ENCODE measurements at places on chromosomes 5 and 9. TPM values are rescaled to one million over a fixed set of nuclear protein-coding genes. Genes with fewer than 3 reads are reported as not detected.

GRCh38 chr9:117134826-117135500 is 279.9 kb downstream of the ASTN2 start:
- H3K4me3 ChIP-seq: no peak overlapping the region
- no peaks in the 10 kb centered on the region for H3K36me3 ChIP-seq
- H3K27ac ChIP-seq: no peak overlapping the region
- no peaks in the 10 kb centered on the region for H3K27me3 ChIP-seq

DNA sequence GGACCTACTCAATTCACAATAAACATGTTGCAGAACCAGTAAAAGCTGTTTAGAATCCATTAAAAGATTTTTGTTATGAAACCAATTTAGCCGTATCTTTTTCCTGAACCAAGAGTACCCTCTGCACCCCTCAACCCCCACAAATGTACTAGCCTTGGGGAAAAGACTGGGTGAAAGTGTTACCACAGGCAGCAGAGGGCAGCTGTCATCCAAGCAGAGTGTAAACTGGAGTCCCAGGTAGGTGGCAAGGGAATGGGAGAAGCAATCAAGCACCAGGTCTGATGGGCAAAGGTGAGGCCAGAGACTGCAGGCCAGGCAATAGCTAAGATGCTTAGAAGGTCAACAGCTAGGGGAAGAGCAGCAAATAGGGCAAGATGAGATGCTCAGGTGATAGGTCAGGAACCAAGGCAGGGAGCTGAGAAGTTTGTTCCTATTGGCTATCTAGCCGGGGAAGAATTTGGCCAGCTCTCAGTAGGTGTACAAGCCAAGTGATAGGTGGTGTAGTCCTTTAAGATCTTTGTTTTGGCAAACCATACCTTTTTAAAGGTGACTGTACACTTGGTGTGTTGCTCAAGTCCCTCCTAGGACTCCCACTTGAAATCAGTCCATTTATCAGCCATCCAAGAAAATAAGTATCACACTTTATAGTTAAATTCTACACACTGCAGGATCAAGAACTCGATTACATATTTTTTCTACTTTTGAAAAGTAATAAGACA is 77.8 kb upstream of the CCDC112 start:
- no peak overlapping the region for H3K27ac ChIP-seq
- no peak overlapping the region for H3K4me3 ChIP-seq
- H3K4me1 ChIP-seq: peaks cover 6% of the 10 kb centered on the region
- H3K27me3 ChIP-seq: peaks cover 4% of the 10 kb centered on the region
- no peak for DNase-seq
- H3K36me3 ChIP-seq: no peaks in the 10 kb centered on the region

- H3K36me3 ChIP-seq: no peaks in the 10 kb centered on the region
- DNase-seq: no peak
- H3K4me1 ChIP-seq: no peaks in the 10 kb centered on the region
- H3K27me3 ChIP-seq: peaks cover 3% of the 10 kb centered on the region
Observed at GRCh38 chr5:33336891-33337636, 103.7 kb upstream of the TARS1 start.

- H3K4me3 ChIP-seq: no peak overlapping the region
- no peak for DNase-seq
- peaks cover 49% of the 10 kb centered on the region for H3K27me3 ChIP-seq
- H3K27ac ChIP-seq: no peak overlapping the region
Observed at GRCh38 chr5:138243794-138244193, 30.6 kb downstream of the GFRA3 start.

Gene GOLM1
- 1.9 TPM for total RNA-seq

DNA sequence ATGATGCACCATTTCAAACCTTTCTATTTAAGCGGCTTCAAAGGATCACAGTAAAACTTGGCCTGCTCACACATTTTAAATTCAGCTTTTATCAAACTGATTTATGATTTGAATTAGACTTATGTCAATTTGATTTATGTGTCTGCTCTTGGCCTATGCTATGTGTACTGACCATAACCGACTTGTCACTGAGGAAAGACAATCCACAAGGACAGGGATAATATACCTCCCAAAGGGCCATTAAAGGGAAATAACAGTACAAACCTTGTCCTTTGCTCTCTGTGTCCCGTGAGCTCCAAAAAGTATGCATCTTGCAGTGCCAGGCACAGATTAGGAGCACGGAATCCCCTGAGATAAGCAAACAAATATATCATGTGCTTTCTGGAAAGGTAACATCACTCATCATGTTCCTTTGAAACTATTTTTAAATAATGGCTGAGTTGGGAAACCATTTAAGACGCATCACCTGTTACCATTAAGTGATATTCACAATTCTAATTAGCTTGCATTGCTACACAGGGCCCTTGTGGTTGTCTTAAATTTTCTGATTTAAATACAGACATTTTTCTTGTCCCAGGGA is 31.9 kb upstream of the FTMT start:
- no peaks in the 10 kb centered on the region for H3K4me1 ChIP-seq
- no peak overlapping the region for H3K27ac ChIP-seq
- H3K27me3 ChIP-seq: no peaks in the 10 kb centered on the region
- DNase-seq: no peak
- no peaks in the 10 kb centered on the region for H3K36me3 ChIP-seq

GRCh38 chr9:4839470-4839912 is 46.7 kb downstream of the RCL1 start:
- peaks cover 28% of the 10 kb centered on the region for H3K36me3 ChIP-seq
- no peak for DNase-seq
- no peak overlapping the region for H3K4me3 ChIP-seq
- peaks cover 9% of the 10 kb centered on the region for H3K4me1 ChIP-seq

DNA sequence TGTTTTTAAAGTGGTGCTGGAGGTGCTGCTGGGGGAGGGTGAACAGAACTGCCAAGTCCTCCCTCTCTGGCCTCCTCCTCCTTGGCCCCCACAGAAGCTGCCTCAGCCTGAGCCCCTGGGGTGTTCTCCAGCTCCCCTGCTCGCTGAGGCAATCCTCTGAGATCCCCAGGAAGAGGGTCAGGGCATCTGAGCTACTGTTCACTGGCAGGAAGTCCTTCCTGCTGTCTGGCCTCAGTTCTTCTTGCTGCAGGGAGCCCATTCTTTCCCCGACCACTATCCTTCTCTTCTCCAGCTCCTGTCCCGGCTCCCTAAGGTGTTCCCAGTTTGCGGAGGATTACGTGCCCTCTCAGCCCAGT is 9.7 kb downstream of the CNTFR start:
- DNase-seq: no peak
- no peaks in the 10 kb centered on the region for H3K36me3 ChIP-seq
- no peak overlapping the region for H3K4me3 ChIP-seq
- peaks cover 61% of the 10 kb centered on the region for H3K27me3 ChIP-seq
- peaks cover 3% of the 10 kb centered on the region for H3K4me1 ChIP-seq
- no peak overlapping the region for H3K27ac ChIP-seq

- H3K36me3 ChIP-seq: no peaks in the 10 kb centered on the region
- peaks cover 10% of the 10 kb centered on the region for H3K27me3 ChIP-seq
- DNase-seq: no peak
- no peaks in the 10 kb centered on the region for H3K4me1 ChIP-seq
- no peak overlapping the region for H3K27ac ChIP-seq
Observed at GRCh38 chr5:31626156-31626555, 12.8 kb upstream of the PDZD2 start.

- no peaks in the 10 kb centered on the region for H3K27me3 ChIP-seq
- DNase-seq: no peak
- no peaks in the 10 kb centered on the region for H3K36me3 ChIP-seq
- no peaks in the 10 kb centered on the region for H3K4me1 ChIP-seq
- no peak overlapping the region for H3K27ac ChIP-seq
Observed at GRCh38 chr5:59446356-59446755, 447.2 kb downstream of the PDE4D start.

Gene SOHLH1
- total RNA-seq: not detected

DNA sequence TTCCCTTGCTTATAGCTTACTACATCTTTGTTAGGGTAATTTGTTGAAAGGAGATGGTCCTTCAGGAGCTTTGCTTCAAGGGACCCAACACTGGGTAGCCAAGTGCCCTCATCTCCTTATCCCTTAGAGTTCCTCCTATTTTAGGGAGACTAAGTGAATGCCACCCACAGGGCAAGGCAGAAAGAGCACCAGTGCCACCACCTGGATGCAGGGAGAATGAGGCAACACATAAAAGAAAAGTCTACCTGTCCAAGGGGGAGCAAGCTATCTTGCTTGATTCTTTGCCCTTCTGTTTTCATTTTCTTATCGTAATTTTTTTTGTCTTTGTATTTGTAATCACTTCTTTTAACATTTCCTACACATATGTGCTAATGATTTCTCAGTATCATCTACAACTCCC is 205.5 kb downstream of the NPR3 start:
- DNase-seq: no peak
- no peak overlapping the region for H3K4me3 ChIP-seq
- H3K27ac ChIP-seq: no peak overlapping the region
- no peaks in the 10 kb centered on the region for H3K27me3 ChIP-seq
- no peaks in the 10 kb centered on the region for H3K36me3 ChIP-seq

DNA sequence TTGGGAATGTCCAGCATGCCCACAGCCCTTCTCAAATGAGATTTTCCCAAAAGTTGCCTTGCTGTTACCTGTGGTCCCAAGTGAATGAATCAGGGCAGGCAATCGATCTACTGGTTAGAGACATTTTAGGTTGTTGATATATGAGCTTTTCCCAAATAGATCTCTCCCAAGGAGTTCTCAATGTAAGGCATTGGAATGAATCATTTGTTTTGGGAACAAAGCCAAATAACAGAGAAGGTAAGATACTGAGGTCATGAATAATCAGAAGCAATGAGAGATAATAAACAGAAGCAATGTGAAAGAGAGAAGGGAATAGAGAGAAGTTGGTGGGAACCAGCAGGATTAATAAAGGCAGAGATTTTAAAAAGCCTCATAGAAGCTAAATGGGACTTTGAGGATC is 93.6 kb upstream of the FER start:
- H3K4me1 ChIP-seq: no peaks in the 10 kb centered on the region
- no peak overlapping the region for H3K4me3 ChIP-seq
- H3K27me3 ChIP-seq: peaks cover 16% of the 10 kb centered on the region

All from activated naive CD8-positive, alpha-beta T cell treated with anti-CD3 and anti-CD28 coated beads, Interleukin-2, amount 10 ng/mL, durations not matched to agents 7 days and 5 days (primary cell).